ENCODE measurements at places on chromosomes 11 and 22. TPM values are rescaled to one million over a fixed set of nuclear protein-coding genes. Genes with fewer than 3 reads are reported as not detected.

LYVE1 gene
- 12.5 TPM for polyA plus RNA-seq

CREB3L1 gene
- polyA plus RNA-seq: 15.1 TPM

SCUBE1 gene
- polyA plus RNA-seq: 13.1 TPM

VSIG10L2 gene
- polyA plus RNA-seq: not detected
